ENCODE measurements at places on chromosomes 13 and 19.
A peak's percentile ranks its signal among the peaks of the same experiment; 100 is the strongest.

- DNase-seq: no peak
Observed at GRCh38 chr13:102854675-102855074, 8.8 kb downstream of the ERCC5 start.

GRCh38 chr13:77699059-77699680 lies 1.7 kb downstream of the SLAIN1 start:
- DNase-seq: no peak

GRCh38 chr19:13699786-13700185 lies 64.5 kb upstream of the MRI1 start:
- no peak for DNase-seq

DNA sequence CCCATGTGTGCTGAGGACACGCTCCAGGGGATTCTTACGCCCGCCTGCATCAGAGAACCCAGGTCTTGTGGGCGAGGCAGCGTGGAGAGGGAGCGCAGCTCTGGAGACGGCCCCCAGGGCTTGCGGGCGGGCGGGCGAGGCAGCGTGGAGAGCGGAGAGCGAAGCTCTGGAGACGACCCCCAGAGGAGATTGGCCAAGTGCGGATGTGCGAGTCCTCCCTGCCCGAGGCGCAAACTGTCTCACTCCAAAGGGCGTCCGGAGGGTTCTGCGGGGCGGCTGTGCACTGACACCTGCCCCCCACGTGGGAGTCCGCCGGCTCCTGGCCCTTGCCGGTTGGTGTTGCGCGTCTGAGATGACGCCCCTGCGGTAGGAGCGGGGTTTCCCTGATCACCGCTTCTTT lies 39.8 kb downstream of the MCF2L start:
- no peak for DNase-seq

DNA sequence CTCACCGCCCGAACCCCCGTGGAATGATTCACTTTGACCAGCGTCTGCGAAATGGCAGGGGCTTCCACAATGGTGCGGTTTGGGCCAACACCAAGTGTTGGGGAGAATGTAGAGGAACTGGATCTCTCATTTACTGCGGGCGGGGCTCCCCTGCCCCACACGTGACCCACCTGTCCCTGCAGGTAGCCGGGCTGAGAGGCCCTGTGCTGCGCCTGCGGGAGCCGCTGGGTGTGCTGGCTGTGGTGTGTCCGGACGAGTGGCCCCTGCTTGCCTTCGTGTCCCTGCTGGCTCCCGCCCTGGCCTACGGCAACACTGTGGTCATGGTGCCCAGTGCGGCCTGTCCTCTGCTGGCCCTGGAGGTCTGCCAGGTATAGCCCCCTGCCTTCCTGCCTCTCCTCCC lies 5.8 kb upstream of the FLT3LG start:
- no peak for DNase-seq

DNA sequence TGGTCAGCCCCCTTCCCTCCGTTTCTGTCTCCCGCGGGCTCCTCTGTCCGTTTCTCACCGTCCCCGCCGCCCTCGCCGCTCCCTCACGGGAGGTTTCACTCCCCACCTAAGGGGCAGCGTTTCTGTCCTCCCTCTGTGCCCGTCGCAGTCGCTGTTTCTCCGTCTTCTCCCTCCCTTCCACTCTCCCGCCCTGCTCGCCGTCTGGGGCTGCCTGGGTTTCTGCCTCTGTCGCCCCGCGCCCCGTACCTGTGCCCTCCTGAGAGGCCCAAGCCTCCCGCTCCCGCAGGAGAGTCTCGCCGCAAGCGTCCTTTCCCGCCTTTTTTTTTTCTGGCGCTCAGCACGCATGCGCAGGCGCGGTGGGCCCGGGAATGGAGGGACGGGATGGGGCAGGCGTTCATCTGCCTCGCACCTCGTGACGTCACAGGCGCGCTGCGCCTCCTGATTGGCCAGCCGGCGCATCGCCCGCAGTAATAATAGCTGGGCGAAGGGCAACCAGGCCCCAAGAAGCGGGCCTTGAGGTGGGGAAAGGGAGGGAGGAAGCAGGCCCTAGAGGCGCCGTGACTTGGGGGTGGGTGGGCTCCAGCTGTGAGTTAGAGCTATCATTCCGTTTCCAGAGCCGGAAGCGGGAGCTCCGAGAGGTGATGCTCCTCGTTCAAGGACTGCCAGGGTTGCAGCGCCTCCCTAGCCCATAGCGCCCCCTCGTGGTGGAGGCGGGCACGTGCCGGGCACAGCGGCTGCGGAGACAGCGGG lies 15.4 kb downstream of the SSC5D start:
- DNase-seq: peak; percentile 92

- no peak for DNase-seq
Observed at GRCh38 chr19:15115762-15116615, 8.8 kb downstream of the SYDE1 start.

GRCh38 chr13:92451060-92451459 lies 775.5 kb upstream of the GPC6 start:
- no peak for DNase-seq

GRCh38 chr13:99435998-99436397 lies 65.3 kb upstream of the TM9SF2 start:
- no peak for DNase-seq

- no peak for DNase-seq
Observed at GRCh38 chr13:93244141-93244917, 17.7 kb downstream of the GPC6 start.

GRCh38 chr19:40932008-40932959 lies 50.3 kb upstream of the CYP2A7 start:
- DNase-seq: no peak

- no peak for DNase-seq
Observed at GRCh38 chr13:79593641-79594275, 112.8 kb downstream of the NDFIP2 start.

DNA sequence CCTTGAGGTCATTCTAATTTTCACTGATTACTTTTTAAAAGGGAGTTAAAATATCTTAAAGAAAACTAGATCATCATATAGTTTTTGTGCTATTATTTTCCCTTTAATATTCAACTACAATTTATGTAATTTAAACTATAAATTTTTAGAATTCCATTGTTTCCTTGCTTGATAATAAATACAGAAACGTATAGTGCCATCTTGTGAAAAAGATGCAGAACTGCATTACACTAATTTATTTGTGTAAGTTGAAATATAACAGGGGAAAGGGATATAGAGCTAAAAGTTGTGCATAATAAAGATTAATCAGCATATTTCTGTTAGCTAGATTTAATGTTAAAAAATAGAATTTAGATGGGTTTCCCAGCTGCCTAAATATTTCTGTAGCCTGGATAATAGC lies 61.5 kb upstream of the TDRD3 start:
- DNase-seq: no peak

DNA sequence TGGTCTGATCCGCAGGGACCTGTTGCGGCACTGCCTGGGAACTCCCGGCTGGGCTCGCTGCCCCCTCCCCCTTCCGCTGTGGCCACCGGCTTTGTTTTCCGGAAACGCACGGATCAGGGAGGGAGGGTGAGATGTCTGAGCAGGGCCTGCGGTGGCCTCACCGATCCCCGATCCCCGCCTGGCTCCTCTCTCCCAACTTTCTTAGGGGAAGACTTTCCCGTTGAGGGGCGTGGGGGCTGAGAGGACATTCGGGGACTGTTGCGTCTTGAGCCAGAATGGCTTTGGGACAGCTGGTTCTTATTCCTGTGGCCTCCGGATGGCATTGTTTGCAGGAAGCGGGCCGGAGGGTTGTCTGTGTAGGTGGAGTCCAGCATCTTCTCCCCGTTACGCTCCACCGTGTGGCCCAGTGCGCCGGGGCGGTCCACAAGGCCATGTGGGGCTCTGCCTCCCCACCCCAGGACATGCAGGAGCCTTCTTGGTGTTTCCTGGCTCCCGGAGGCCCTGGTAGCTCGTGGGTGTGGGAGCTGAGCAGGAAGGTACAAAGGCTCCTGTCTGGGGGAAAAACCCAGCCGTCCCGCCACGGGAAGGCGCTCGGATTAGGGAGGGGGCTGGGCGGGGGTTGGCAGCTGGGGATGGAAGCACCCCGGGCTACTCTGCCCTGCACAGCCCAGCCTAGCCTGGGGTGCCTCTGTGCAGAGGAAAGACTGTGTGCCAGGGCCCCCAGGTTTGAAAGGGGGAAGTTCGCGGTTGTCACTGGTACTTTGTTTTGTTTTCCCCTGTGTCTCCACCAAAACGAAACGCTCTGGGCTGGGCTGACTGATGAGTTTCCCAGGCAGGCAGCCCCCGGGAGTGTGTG lies 1.3 kb downstream of the CSNK1G2 start:
- peak; percentile 38 for DNase-seq

DNA sequence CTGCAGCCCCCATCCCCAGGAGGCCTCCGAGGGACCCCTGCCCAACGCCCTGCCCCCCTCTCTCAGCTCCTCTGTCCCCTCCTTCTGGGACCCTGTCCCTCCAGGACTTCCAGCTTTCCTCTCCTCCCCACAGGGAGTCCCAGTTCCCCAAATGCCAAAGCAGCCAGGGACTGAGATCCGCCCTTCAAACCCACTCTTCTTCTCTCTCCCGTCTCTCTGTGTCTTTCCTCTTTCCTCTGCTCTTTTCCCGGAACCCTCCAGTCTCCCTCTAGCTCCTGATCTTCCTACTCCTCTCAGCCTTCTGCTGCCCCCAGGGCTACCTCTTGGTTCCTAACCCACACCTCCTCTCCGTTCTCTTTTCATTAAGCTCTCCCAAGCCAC lies 377 bp downstream of the CA11 start:
- no peak for DNase-seq

- peak; percentile 31 for DNase-seq
Observed at GRCh38 chr13:99303863-99304521, 3.2 kb downstream of the GPR183 start.

DNA sequence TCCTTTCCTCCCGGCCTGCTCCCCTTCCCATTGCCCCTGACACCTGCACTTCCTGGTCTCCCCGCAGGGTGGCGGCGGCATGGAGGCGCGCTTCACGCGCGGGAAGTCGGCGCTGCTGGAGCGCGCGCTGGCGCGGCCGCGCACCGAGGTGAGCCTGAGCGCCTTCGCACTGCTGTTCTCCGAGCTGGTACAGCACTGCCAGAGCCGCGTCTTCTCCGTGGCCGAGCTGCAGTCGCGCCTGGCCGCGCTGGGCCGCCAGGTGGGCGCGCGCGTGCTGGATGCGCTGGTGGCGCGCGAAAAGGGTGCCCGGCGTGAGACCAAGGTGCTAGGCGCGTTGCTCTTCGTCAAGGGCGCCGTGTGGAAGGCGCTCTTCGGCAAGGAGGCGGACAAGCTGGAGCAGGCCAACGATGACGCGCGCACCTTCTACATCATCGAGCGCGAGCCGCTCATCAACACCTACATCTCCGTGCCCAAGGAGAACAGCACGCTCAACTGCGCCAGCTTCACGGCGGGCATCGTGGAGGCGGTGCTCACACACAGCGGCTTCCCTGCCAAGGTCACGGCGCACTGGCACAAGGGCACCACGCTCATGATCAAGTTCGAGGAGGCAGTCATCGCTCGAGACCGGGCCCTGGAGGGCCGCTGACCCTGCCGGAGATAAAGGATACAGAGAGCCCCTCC lies 1.7 kb downstream of the TRAPPC5 start:
- DNase-seq: no peak
